ENCODE measurements at places on chromosomes 3 and 15.
A peak's percentile ranks its signal among the peaks of the same experiment; 100 is the strongest.

GRCh38 chr3:35617370-35617769 is 22.0 kb upstream of the ARPP21 start:
- DNase-seq: no peak

DNA sequence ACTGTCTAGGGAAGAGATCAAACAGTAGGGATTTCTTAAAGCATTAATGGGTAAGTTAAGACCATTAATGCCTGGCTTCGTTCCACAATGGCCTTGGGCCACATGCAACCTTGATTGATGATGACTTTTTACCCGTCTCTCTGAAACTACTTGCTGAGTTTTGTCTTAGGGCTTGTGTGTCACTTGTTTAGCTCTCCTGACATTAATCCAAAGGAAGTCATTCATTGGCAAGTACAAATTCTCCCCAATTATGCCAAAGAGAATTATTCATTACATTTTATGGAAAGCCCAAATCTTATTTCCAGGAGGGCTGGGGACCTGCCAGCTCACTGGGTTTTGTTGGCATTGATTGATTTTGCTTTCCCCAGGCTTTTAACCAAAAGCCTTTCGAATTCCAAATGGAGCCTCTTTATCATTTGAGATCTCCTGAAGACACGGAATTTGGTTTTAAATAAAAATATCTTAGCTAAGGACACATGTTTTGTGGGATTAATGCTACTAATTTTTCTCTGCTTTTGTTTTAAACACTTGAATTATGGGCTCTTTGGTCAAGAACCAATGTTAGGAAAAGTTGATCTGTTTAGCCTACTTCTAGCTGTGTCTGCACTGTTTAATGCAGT is 40.7 kb downstream of the SERPINI1 start:
- DNase-seq: no peak

DNA sequence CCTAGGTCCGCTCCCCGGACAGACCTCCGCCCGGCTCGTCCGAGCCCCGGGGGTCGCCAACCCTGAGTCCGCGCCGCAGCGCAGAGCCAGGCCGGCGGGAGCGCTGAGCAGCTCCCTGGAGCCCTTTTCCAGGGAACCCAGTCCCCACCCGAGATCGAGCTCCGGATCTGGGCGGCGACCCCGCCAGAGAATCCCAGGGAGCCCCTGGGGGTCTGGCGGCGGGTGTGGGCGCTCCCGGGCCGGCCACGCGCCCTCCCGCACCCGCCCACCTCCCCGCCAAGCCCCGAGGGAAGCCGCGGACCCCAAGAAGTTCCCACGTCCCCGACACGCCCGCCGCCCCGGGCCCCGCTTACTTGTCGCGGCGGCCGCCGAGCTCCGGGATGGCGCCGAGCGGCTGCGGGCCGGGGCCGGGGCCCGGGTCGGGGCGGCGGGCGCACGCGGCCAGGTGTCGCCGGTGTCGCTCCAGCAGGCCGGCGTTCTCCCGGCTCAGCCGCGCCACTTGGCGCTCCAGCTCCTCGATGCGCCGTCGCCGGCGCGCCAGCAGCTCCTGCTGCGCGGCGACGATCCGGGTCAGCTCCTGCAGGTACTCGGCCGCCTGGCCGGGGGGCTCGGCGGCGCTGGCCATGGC is 137.7 kb downstream of the NUP210 start:
- DNase-seq: no peak

DNA sequence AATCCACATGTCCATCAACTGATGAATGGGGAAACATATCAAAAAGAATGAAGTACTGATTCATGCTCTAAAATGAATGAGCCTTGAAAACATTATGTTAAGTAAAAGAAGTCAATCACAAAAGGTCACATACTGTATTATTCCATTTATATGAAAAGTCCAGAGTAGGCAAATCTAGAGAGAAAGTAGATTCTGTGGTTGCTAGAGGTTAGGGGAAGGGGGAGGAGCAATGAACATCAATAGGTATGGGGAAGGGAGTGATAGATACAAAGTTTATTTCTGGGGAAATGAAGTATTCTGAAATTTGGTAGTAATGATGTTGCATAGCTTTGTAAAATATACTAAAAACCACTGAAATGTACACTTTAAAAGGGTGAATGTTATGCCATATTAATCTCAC is 14.5 kb downstream of the SERP1 start:
- DNase-seq: no peak

DNA sequence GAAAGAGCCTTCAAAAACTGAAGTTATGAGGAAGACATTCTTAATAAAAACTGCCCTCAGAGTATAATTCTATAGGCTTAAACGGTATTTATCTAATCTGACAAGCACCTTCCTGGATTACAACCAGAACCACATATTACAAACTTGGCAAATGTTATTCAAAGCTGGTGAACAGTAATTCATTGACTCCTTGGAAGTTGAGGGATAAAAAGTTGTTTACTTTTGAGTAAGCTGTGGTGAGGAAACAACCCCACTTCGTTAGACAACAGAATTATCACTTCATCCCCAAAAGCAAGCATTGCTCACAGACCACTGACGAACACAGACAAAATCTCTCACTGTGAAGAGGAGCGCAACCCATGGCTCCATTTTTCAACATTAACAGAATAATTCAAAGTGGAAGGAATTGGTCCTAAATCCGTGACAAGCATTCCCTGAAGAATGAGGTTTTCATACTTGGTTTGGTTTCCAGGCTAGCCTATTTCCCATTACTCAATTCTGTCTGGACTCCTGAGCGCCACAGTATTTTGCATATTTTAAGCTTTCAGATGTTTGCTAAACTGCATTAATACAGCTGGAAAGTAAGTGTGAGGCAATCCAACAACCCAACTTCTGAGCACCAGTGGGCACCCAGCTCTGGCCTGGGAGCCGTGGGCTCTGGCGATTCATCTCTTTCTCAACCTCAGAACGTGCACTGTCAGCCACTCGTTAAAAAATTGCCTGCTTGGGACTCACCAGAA is 32.7 kb downstream of the LRIG1 start:
- no peak for DNase-seq

GRCh38 chr3:143975554-143976152 is 4.0 kb downstream of the DIPK2A start:
- DNase-seq: no peak

DNA sequence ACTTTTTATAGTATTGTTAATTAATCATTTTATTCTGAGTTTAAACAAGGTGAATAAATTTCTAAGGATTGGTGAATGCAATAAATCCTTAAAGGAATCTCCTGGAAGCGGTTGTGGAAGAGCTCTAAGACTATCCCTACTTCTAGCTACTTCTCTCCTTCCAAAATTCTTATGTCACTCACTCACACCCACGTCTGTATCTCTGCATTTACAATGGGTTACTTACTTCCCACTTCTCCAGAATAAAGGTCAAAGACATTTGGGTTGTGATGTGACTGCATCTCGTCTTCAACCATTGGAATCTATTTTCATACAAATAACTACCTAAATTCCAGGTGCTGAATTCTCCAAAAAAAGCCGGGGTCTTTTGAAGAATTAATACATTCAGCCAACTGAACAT is 234.2 kb upstream of the MDFIC2 start:
- DNase-seq: no peak

DNA sequence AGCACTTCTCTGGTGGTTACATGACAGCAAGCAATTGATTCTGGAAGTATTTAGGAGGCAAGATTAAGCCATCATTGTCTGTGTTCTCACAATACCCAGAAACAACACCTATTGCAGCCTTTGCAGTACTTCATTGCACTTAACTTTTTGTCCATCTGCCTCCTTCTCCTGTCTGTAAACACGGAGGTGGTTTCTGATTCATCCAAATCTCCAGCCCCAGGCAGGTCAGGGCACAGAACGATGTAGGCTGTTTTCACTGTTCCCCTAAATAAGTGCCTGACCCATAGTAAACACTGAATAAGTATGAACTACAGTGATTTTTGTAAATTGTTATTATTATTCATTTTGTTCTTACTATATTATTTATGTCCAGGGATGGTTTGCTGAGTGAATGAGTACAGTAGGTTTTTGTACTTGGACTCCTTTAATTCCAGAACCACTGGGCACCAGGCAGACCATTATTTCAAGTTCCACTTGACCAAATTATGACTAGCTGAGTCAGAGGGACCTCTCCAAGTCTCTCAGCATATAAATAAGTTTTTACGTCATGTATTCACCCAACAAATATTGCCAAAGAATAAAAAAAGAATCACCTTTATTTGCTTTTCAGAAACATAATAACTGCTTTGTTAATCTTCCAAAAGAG is 283.3 kb upstream of the TRIM42 start:
- DNase-seq: no peak

GRCh38 chr15:63071288-63071909 is 28.9 kb downstream of the TPM1 start:
- DNase-seq: no peak

DNA sequence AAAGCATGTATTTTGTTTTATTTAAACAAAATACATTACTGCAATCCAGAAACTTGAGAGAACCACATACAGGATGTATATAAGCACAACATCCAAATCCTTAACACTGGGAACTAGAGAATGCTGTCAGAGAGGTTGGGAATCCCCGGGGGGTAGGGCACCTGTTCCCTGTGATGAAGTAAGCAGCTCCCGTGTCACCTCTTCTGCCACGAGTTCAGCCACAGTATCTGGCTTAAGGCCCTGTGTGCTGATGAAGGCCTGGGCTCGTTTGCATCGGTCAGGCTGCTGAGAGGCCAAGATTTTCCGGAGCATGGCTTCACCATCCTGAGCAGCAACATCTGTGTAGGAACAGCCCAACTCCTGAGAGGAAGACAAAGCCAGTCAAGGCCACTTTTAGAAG is 36.4 kb downstream of the EIF3J start:
- DNase-seq: no peak

DNA sequence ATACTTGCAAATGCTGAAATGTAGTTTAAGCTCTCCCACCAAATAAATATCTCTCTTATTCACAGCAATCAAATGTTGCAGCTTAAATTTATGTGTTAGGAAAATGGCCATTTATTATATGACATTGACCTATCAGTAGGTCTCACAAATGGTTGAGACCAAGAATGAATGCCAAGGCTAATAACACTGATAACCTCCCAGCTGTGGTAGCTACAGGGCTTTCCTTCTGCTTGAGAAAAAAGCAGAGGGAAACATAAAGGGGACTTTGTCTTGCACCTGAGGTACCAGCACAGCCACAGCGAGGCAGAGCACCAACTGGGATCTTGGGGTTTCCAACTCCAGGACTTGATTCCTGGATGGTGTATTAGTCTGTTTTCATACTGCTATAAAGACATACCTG is 73.1 kb upstream of the TTC14 start:
- no peak for DNase-seq

DNA sequence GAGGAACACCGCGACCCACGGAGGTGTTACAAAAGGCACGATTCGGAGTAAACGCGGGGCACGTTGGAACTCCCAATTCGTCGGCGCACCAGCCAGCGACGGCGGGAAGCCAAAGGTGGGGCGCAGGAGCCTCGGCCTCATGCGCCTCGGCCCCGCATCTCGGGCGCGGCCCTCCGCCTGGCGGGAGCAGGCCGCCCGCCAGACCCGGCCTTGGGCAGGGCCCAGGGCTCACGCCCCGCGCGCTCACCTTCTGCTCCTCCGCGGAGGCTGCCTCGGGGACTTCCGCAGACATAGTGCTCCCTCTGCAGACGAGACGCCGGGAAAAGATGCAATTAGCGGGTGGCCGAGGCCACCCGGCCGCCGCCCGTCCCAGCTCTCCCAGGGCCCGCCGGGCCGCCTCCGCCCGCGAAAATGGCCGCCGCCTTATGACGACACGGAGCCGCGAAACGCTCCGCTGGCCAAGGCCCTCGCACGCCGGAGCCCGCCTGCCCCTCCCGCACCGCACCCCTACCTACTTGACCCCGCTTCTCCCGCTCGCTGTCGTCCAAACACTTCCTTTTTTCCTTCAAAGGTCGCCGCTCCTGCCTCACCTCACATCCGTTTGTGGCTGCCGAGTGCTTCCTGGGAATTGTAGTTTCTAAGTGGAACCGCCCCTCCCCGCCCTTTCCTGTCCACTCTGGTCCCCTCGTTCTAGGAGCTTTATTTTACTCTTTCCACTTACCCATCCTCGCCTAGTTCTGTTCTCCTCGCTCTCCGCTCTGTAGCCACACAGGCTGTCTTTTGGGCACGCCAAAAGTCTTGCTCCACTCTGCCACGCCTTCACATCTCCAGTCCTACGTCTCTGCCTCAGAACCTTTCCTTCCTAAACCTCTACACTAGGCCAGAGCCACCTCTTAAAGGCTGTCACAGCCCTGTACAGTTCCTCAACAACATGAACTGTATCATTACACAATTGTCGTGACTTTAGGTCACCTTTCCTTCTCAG is at the start of gene ARPP19:
TSS of gene ARPP19 (minus strand) at position 430 of the 985 bp plus-strand sequence. CDS start at position 292, 138 bp downstream.
- peak; percentile 72 for DNase-seq

DNA sequence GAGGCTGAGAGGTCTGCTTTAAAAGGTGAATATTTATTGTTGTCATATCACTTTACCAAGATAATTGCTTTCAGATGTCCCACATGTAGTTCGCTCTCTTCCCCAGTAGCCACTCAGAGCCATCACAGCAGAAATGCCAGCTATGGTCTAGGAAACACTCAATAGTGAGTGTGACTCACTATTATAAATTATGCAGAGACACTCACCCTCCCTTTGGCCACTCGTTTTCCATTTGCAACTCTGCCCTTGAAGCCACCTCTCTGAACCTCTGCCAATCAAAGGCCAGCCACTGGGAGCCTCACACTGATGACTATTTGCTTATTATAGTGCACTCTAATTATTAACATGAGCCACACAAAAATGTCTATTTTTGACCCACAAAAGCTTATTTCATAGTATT is 328.1 kb upstream of the ATP10A start:
- DNase-seq: no peak

DNA sequence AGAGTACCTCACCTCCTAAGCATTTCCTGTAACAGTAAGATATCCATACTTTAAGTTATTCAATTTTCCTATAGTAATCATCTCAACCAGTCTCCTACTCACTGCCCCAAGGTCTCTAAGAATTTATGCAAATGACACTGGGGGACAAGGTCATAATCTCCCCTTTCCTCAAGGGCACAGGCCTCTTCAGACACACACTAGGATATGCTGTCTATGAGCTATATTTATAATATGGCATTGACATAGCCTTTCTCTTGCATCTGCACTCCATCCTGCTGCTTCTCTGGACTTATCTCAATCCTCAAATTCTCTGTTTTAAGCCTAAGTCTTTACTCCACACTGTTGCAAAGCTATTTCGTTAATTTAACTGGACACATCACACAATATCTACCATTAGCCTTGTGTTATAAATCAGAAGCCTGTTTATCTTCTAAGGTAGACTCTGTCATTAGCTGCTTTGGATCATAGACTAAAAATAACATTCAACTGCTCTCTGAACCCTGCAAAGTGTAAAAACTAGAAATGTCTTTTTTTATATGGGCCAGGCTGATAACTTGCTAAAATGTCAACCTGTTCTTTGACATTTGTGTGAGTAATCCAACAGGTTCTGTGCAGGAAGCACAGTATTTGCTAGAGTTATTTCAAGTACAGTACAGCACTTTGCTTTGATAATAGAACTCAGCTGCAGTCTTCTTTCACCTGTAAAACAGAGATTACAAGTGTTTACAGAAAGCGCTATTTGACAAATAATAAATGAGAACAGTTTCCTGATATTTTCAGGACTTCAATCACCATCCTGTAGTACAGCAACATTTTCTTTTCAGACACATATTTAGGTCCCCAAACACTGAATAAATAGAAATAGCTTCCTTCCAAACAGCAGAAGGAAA is 17.8 kb upstream of the SEC62 start:
- DNase-seq: no peak

- DNase-seq: peak; percentile 4
These were observed 51.0 kb upstream of the MYZAP start for GRCh38 chr15:57540736-57541135.

Data from stimulated activated CD4-positive, alpha-beta T cell treated with anti-CD3 and anti-CD28 coated beads, Interleukin-2, amount 100 ng/mL, for 48 hours (primary cell).